ENCODE measurements at places on chromosomes 5 and 9. TPM values are rescaled to one million over a fixed set of nuclear protein-coding genes. Genes with fewer than 3 reads are reported as not detected.

Gene IL4
- 0.77 TPM for total RNA-seq

- DNase-seq, result no peak
Observed at GRCh38 chr5:20486826-20487225, 498.8 kb upstream of the CDH18 start.

DNA sequence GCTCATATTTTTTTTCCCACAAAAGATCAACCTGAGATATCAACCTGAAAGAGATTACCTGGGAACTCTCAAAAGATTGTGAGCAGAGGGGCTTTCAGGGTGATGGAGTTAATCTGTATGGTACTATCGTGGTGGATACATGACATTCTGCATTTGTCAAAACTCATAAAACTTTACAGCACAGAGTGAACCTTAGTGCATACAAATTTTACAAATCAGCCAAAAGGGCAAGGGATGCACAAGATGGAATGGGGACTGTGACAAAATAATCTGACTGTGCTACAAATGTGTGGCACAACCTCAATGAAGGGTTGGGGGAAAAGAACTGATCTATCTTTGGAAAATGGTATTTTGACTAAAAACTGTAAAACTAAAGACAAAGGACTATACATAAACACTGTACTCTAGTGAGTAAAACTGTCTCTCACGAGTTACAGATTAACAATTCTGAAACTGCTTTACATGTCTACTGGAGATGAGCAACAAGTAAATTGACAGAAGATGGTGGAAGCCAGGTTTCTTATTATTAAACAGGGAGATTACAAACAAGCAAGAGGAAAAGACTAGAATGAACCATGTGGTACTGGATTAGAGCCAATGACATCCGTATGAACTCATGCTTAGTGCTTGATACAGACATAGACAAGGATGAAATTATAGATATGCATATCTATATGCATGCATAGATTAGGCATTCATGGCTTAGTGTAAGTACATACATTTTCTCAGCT, 24.8 kb upstream of the RLN1 start:
- DNase-seq, result no peak

- DNase-seq, result no peak
Observed at GRCh38 chr9:123470121-123470782, 114.3 kb downstream of the CRB2 start.

GRCh38 chr5:17910318-17910717, 276.1 kb downstream of the TAF11L14 start:
- no peak for DNase-seq

Gene TICAM2
- 0.87 TPM for total RNA-seq

- no peak for DNase-seq
Observed at GRCh38 chr9:116115761-116116353, 37.7 kb upstream of the PAPPA start.
